DMS153 (cell line): ENCODE measurements at places on chromosomes 5 and 9.

DNA sequence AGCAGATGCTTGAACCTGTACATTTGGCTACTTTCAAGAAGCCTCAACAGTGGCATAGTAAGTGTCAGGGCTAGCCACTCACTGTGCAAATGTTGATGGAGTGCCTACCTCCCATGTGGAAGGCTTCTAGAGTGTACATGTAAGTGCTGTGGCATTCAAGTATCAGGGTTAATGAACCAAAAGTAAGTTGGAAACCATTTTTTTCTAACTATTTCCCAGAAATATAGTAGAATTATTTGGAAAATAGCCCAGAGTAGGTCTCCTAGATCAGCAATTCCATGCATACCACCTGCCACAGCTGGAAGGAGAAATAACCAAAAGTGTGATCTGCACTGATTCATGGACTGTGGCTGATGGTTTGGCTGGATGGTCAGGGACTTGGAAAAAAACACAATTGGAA is 53.3 kb downstream of the FOXD1 start:
- DNase-seq, result no peak

DNA sequence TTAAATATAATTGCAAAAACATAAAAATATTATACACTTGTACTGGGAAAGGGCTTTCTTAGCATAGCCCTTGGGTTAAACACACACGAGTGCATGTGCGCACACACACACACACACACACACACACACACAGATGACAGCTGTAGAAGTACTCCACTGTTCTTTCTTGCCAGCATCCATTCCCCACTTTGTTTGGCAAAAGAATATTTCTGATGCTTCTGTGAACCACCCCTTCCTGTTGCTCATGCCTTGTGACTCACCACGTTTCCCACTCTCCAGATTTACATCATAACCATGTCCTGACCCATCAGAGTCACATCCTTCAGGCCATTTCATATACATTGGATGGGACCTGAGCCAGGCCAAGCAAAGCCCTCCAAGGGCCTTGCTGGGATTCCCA is 280.1 kb downstream of the DNAH5 start:
- no peak for DNase-seq

DNA sequence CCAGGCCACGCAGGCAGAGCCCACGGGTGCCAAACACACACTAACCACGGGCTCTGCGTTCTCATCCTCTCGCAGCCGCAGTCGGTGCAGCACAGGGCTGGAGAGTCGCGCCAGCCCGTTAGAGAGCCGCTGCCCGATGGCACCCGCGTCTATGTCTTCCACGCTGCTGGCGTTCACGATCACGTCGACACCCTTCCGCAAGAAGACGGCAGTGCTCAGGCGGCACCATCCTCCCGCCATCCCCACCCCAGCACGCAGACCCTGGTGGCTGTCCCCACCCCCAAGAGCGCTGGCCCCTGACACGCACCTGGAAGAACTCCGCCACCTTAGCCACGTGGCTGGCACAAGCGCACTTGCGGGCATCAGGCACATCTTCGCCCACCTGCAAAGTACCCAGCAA is 6.0 kb downstream of the DBN1 start:
- no peak for DNase-seq

DNA sequence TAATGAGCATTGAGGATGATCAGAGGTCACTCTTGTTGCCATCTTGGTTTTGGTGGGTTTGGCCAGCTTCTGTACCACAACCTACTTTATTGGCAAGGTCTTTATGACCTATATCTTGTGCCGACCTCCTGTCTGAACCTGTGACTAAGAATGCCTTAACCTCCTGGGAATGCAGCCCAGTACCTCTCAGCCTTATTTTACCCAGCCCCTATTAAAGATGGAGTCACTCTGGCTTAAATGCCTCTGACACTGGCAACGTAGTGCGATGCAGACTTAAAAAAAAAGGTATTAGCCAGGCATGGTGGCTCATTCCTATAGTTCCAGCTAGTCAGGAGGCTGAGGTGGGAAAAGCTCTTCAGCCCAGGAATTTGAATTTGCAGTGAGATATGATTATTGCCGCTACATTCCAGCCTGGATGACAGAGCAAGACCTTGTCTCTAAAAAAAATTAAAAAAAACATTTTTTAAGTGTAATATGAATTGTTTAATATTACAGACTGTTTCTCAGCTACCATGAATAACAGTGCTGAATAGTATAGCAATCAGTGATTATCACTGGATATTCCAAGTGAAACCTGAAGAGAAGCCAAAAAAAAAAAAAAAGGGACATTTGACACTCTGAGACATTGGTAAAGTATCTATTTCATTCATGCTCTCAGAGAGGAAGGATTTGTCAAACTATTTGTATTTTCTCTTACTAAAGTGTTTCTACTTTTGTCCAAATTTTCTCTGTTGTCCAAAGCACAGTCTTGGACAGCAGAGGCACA is 18.3 kb upstream of the STOM start:
- no peak for DNase-seq

GRCh38 chr5:116861666-116862065 is 287.0 kb upstream of the SEMA6A start:
- no peak for DNase-seq

DNA sequence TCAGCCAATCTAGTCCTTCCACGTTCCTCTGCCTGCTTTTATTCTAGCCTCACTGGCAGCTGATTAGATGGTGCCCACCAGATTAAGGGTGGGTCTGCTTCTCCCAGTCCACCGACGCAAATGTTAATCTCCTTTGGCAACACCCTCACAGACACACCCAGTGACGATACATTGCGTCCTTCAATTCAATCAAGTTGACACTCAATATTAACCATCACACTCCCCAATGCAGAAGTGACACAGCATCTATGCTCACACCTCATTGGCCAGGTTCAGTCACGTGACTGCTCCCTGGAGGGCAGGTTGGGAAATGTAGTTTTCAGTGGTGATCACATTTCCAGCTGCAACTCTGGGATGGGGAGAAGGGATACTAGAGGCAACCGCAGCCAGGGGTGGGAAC is 13.0 kb downstream of the SUSD3 start:
- DNase-seq, result peak; percentile 17

- no peak for DNase-seq
These were observed 174.7 kb downstream of the WDR70 start for GRCh38 chr5:37553720-37554404.

- no peak for DNase-seq
These were observed 91.9 kb downstream of the JAKMIP2 start for GRCh38 chr5:147690595-147690994.

- peak; percentile 81 for DNase-seq
These were observed 30.6 kb upstream of the CTNNA1 start for GRCh38 chr5:138722544-138723177.

- peak; percentile 0 for DNase-seq
These were observed 69.6 kb upstream of the PJA2 start for GRCh38 chr5:109479260-109479860.

GRCh38 chr5:67361932-67362729 is 165.5 kb upstream of the CD180 start:
- DNase-seq, result no peak

GRCh38 chr5:42547141-42547540 is 123.9 kb downstream of the GHR start:
- no peak for DNase-seq

- DNase-seq, result no peak
These were observed 80.9 kb upstream of the IRX2 start for GRCh38 chr5:2832394-2832793.

DNA sequence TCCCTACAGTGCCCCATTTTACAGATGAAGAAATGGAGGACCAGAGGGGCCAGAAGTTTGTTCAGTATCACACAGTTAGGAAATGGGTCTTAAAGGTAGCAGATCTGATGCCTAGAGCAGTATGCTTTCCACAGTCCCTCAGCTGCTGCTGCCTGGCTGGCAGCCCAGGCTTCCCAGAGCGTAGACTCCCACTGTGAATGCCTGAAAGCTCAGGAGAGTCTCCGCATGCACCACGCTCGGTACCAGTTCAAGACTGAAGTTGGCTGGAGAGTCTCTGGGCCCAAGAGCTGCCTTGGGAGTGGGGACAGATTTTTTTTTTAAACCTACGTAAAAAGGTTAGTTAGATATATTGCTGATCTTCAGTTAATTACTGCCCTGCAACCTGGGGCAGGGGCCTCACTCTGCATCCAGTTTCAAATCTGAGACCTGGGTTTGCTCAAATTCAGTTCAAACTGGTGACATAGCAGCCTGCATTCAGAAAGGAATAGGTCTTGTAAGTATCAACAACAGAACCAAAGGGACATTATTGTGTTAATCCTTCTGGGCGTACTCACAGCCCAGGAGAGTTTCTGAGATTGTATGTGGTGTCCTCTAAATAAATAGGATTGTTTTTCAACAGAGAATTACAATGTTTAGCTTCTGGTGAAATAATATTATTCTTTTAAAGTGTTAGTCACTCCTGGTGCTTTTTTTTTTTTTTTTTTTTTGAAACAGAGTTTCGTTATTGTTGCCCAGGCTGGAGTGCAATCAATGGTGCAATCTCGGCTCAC is 8.3 kb downstream of the NANS start:
- DNase-seq, result no peak

GRCh38 chr5:148776261-148776660 is 50.1 kb upstream of the ADRB2 start:
- DNase-seq, result no peak

- peak; percentile 55 for DNase-seq
These were observed 49.6 kb downstream of the NSUN2 start for GRCh38 chr5:6583049-6583880.

GRCh38 chr9:134994926-134995791 is 77.4 kb upstream of the FCN1 start:
- no peak for DNase-seq

- DNase-seq, result no peak
These were observed 6.5 kb downstream of the EGFL7 start for GRCh38 chr9:136668983-136669790.

DNA sequence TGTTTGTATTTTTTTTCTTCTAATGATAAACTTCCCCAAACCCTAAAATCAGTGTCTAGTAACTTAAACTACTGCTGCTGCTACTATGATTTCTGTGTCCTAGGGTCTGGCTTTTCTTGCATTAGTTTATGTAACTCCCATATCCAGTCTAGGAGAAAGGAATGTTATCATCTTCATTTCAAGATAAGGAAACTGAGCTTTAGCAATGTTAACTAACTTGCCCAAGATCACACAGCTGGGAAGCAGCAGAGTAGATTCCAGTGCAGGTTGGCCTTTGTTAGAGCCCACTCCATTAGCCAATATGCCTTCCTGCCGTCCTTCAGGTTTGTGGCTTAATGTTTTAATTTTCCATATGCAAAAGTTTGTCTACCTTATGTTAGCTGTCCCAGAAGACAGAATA is 10.4 kb downstream of the TMEM171 start:
- no peak for DNase-seq

DNA sequence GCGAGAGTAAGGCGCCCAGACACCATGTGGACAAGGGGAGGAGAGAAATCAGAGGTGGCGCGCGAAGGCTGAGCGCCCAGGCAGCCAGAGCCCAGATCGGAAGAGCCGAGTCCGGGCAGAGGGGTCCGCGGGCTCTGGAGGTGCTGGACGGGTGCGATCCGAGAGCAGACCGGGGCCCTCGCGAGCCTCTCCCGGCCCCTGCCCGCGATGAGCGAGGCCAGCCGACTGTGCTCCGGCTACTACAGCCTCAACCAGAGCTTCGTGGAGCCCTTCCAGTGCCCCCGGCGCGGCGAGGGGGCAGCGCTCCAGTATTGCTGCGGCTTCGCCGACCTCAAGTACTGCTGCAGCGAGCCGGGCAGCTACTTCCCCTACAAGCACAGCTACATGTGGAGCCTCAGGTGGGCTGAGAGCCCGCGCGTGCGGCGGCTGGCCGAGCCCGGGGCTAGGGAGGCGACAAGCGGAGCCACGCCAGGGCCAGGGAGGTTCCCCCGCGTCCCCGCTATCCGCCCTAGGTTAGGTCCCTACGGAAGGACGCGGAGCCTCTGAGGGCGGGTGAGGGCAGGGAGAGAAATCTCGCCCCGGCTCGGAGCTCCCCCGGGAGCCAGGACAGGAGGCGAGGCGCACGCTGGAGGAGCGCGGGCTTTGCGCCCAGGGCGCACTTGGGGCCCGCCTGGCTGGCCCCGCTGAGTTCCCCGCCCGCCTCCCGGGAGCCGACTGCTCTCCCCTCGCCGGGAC is at the start of gene SHISAL2B:
Gene SHISAL2B (plus strand): TSS at position 87 of the 735 bp plus-strand sequence. CDS start 121 bp downstream, at position 208.
- no peak for DNase-seq

- no peak for DNase-seq
These were observed 32.5 kb downstream of the C9orf152 start for GRCh38 chr9:110175275-110175968.

- no peak for DNase-seq
These were observed 193.5 kb upstream of the EDIL3 start for GRCh38 chr5:84578226-84578625.

- DNase-seq, result no peak
These were observed 41.5 kb upstream of the EGFL7 start for GRCh38 chr9:136621019-136621733.
